NCI-H2029 treated with DMSO at 0.1 percent for 48 hours (cell line): ENCODE measurements at places on chromosomes 4 and X.

DNA sequence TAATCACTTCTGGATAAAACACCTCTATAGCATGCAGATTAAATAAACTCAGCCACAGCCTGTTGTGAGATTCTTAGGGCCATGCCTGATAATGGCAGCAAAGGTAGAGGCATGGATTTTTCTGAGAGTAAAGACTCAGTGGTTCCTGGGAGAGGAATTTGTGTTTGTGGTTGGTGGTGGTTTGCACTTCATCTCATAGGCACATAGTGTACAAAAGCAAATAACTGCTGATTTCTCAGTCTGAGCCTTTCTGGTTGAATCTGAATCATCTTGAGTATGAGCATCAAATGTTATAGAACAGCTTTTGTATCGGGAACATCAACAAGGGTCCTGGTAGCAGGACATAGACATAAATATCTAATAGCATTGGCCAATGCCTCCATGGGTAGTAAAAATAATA, 274.3 kb downstream of the FRMPD4 start:
- DNase-seq: no peak

GRCh38 chr4:94262163-94263016, 54.7 kb downstream of the SMARCAD1 start:
- no peak for DNase-seq

GRCh38 chr4:183878251-183878970, 26.7 kb upstream of the STOX2 start:
- no peak for DNase-seq

- DNase-seq: no peak
Observed at GRCh38 chr4:10599574-10599973, 85.0 kb downstream of the CLNK start.

DNA sequence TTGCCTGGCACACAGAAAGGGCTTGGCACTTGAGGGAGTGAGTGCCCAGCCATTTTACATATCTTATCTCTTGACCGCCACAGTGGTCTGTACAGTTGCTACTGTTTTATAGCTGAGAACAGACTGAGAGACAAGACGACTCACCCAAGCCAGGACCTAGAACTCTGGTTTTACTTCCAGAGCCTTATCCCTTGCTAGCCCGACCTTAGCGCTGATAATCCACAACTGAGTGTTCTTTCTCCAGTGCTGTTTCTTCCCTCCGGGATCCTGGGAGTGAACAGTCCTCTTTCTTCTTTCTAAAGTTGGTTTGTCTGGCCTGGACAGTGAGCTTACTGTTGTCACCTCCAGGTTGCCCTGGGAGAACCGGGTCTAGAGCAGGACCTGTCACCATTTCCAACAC, 52.5 kb upstream of the TADA2B start:
- DNase-seq: no peak

DNA sequence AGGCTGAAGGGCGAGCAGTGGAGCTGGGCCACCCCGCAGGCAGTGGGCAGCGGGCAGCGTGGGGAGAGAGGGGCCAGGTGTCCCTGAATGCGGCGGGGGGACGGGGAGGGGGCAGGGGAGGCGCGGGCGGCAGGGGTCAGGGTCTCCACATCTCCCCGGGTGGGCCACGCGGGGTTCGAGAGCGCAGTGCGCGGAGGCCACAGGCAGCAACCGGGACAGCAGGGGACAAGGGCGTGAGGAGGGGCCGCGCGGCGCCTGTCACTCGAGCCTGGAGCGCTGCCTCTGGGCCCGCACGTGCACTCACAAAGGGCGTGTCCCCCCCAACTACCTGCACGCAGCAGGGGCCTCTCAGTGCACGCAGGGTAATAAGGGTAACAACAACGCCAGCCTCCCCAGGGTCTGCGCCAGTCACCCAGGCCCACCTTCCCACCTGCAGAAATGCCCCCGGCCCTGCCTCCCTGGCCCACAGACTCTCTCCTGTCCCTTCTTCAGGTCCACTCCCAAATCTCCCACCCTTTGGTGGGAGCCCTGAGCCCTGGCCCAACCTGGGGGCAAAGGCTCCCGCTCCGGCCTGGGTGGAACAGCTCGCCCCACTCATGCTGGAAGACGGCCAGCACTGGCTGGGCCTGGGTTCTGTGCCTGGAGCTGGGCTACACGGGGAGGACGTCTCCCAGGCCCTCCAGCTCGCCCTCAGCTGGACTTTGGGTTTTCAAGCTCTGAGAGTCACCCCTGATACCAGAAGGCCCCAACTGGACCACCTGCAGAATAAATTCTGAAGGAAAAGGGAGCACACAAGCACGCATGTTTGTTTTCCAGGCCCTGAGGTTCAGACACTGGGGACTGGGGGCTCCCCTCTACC, 53.2 kb downstream of the ZFYVE28 start:
- DNase-seq: no peak

DNA sequence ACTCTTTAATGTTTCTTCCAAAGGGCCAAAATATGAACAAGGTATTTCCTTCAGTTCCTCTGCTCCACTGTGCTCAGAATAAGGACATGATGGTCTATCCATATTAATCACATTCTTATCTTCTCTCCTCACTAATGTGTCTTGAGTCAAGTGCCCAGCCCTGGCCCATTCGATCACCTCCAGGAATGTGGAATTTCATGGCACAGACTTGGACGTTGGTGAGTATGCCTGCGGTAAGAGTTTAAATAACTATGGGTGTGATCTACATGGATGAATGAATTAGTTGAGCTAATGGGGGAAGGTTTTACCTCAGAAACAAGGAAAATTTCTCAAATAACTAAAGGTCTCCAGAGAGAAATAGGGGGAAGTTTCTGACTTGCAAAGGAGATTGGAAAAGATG, 174.0 kb downstream of the NPFFR2 start:
- no peak for DNase-seq

GRCh38 chr4:2788532-2789103, 4.3 kb upstream of the SH3BP2 start:
- no peak for DNase-seq

DNA sequence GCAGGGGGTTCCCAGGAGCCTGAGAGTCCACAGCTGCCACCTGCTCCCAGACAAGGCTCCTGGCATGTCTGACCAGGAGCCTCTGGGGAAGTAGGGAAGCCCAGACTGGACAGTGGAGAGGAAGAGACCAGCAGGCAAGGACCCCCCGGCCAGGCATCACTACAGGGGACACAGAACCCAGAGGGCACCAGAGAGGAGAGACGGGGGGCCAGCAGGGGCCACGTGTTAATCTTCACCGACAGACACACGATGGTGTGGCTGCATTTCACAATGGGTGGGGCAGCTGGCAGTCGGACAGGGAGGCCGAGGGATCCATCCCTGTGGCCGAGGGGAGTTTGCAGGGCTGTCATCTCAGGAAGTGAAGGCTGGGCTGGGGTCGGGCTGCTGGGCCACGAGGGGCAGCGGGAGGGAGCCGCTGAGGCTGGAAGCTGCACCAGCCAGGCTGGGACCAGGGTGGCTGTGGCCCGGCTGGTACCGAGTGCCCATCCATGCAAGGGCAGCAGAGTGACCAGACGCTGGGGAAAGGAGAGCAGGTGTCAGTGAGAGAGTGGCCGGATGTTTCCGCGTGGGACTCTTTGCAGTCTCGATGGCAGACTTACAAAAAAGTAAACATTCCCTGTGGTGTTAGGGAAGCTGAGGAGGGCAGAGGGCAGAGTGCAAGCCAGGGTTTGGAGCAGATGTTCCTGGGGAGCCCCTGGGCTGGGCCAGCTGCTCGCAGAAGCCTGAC, 4.7 kb downstream of the PDE6B start:
- no peak for DNase-seq

DNA sequence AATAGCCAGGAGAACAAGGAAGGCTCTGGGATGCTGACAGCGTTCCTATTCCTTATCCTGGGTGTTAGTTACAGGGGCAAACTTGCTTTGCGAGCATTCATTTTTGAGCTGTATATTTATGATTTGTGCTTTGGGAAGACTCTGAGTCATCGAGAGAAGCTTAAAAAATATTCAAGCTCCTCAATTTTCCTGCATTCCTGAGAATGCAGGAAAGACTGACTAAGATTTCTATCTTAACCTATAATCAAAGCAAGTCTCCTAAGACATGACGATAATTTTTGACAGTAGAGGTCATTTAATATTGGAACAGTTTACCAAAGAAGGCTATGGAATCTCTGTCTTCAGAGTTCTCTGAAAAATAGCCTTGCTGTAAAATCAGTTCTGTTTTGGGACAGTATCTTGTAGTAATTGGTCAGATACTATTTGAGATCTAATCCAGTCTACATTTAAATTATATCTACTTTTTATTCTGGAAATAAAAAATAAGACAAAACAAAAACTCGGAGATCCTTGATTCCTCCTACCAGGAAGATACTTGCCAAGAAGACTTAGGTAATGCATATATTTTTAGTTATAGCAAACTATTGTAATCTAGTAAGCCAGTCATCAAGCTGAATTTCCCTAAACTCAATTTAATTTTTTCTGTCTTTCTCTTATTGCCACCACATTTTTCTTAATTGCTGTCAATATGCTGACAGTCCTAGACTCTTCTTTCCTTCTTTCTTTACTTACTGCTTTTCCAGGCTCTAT, 31.7 kb downstream of the BBS12 start:
- no peak for DNase-seq

DNA sequence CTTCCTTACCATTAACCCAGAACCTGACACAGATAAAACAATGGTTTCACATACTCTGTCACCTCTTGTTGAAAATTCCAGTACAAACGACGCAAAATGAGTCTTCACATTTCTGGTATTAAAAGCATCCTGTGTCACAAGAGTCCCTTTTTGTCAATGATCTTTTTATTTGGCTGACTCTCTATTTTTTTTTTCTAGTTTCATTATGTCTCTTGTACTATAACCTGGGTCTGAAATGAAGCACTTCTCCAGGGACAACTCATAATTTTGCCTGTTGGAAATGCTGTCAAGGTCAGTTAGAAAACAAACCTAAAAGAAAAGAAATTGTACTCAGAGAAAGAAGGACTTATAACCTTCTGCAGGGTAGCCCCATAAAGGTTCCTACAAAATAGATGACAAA, 93.1 kb downstream of the NR3C2 start:
- DNase-seq: no peak

GRCh38 chr4:7860600-7861163, 79.0 kb downstream of the AFAP1 start:
- DNase-seq: no peak

DNA sequence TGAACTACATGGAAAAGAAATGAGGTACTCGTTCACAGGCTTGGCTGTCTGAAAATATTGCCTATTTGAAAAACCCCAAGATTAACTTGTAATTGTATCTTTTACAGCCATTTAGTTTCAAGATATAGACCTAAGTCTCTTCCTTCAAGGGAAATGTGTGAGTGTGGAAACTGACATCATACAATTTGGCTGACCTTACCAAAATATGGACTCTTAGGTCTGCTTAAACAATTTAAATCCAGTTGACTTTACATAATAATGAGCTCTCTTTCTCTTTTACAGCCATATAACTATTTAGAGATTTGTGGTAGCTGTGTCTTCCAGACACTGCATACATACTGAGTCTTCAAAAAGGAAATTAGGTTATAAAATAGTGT, 186.9 kb downstream of the NR3C2 start:
- no peak for DNase-seq

GRCh38 chrX:54799046-54799445, 991 bp upstream of the ITIH6 start:
- no peak for DNase-seq

DNA sequence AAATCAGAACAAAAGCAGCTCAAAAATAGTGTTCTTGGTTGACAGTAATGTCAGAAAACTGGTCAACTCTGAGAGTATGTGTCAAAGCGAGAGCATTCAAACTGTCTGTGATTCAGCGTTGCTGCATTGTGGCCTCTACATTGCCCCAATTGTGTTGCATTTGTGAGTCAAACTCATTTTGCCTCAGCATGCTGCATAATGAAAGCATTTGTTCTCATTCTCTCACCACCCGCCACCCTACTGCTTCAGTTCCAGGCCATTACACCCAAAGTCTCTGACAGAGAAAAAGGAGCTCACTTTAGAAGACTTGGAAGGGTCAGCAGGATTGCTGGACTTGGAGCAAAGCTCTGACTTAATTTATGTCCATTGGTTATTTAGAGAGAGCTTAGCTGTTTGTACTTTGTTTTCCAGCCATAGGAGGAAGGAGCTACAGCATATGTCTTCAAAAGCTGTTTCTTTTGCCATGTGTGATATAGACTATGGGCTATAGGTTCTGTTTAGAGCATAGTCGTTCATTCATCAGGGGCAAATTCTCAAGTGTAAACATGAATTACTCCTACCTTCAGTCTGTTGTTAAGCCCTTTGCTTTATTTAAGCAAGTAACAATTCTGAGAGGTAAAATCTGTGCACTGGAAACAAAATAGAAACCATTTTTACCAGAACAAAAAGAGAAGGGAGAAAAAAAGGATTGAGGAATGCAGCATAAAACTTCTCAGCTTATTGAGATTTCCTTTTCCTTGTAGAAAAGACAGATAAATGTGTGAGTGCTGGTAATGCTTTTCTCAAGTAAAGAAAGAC, 153.4 kb upstream of the ANK2 start:
- no peak for DNase-seq

DNA sequence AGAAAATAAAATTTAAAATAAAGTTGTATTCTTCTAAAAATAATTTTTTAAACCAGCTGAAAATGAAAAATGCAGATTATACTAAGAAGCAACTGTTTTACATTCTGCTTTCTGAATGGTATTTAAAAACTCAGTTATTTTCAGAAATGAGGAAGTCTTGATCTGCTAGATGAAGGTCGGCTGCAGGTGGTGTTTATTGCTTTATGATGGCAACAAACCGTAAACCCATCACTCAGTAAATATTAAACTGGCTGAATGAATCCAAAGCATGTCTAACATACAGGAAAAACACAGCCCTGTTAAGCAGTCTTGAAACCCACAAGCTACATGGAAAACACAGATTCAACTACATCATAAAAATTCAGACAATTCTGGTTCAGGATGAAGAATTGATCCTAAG, 29.3 kb downstream of the DYNLT3 start:
- DNase-seq: no peak

- no peak for DNase-seq
Observed at GRCh38 chr4:154348657-154349056, 142.9 kb downstream of the DCHS2 start.

DNA sequence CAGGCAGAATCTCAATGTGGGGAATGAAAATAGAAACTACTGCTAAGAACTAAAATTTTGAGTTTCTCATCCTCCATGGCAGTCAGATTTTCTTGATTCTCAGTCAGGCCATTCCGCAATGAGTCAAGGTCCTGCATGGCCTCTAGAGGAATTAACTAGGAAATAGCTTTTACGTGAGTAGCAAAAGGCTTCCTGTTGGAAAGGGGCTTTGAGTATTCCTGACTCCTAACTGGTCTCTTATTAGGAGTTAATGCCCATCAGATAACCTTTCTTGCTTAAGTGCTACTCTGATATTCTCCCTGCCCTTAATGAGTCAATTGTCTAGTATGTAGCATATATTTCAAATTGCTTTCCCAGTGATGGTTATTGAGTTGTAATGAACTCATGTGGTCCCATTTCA, 65.7 kb upstream of the ARHGAP24 start:
- no peak for DNase-seq
